C1 segment of cervical spinal cord (tissue), 14 donors: ENCODE measurements at places on chromosomes 5 and 9.

DNA sequence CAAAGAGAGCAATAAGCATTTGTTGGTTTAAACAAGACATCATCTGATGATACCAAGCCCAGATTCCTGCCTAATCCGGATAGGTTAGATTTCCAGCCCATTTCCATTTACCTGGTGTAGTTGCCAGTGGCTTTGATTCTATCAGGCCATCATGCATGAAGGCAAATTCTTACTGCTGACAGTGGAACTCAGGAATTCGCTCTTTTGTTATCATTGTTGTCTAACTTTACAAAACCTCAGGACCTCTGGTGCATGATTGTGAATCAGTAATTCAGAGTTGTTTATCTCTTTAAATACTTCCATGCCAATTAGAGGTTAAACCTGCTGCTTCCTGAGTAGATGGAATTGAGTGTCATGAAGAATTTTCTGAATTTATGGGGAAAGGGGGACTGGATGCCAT, 76.5 kb downstream of the C9orf152 start:
- DNase-seq, result no peak

GRCh38 chr9:34151398-34151797, 24.9 kb upstream of the DCAF12 start:
- no peak for DNase-seq

GRCh38 chr9:137237759-137238726, 3.0 kb upstream of the TUBB4B start:
- DNase-seq, result peak; percentile 56

DNA sequence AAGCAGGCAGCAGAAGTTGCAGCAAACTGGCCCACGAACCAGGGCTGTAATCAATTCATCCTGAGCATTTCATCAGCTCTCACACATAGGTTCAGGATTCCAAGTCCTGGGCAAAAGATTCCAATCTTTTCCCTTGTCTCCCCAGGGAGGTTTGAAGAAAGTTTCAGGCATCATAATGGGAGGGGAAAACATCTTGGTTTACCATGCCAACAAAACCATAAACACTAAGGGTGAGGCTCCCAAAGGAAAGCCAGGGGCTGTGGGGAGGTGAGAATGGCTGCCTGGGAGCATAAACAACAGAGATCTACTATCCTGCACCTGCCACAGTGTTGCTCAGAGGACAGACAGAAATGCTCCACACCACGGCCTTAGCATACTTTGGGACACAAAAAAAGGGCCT, 94.6 kb downstream of the SH3TC2 start:
- DNase-seq, result no peak

GRCh38 chr5:155460501-155460931, 447.0 kb downstream of the KIF4B start:
- DNase-seq, result no peak

DNA sequence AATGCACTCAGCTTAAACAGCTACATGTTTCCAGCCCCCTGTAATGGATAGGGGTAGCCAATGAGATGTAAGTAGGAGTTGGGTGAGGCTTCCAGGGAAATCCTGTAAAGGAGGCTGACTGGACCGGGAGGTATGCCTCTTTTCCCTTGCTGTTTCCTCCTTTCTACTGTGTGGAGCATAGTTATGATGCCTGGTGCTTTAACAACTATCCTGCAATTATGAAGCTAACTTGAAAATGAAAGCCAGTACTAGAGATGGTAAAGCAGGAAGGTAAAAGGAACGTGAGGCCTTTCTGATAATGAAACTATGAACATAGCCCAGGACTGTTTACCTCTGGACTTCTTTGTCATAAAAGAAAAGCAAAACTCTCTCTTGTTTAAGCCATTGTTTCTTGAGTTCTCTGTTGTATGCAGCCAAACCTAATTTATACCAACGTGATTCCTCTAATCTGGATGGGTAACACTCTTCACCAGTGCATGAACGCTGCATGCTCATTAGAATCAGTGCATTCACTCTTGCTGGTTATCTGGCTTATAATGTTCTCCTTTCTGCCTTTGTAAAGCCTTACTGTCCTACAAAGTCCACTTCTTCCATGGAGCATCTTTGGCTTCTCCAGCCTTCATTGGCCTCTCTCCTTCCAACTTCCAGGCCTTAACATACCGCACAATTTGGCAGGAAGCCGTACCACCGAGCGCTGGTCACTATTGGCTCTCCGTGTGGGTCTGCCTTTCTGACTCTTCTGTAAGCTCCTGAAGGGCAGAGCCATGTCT, 8.3 kb upstream of the ARHGEF28 start:
- no peak for DNase-seq

DNA sequence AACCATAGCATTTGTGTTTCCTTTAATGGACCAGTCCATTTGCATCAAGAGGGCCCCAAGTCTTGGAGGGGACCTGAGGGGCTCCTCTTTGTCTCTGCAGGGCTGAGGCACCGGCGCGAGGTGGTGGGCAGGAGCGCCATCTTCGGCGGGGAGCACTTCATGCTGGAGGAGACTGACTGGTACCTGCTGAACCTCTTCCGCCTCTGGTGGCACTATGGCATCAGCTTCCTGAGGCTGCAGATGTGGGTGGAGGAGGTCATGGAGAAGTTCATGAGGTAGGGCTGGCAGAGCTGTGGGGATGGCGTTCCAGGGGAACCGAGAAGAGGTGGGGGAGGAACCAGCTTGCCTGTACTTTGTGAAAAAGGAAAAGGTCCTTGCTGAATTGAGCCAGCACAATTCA, 6.1 kb downstream of the PCYOX1L start:
- no peak for DNase-seq

GRCh38 chr5:17890501-17890900, 256.2 kb downstream of the TAF11L14 start:
- no peak for DNase-seq

GRCh38 chr9:91302831-91303230, 58.9 kb downstream of the AUH start:
- no peak for DNase-seq

GRCh38 chr5:52915176-52915875, 73.8 kb upstream of the ITGA2 start:
- DNase-seq, result no peak

DNA sequence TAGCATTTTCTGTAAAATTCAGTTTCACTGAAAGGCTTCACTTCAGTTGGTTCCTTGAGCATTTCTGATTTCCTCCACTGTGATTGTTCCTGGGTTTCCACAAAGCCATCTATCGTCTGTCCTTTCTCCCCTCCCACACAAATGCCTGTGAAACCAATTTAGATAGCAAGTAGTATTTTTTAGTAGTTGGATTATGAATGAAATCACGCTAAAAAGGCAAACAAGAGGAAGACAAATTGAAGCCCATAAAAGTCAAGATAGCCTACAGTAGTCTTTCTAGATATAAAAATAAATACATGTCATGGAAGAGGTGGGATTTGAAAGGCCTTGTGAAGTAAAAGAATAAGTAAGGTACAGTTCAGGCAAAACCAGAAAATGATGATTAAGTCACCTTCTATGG, 162.8 kb downstream of the ADAMTSL1 start:
- no peak for DNase-seq

DNA sequence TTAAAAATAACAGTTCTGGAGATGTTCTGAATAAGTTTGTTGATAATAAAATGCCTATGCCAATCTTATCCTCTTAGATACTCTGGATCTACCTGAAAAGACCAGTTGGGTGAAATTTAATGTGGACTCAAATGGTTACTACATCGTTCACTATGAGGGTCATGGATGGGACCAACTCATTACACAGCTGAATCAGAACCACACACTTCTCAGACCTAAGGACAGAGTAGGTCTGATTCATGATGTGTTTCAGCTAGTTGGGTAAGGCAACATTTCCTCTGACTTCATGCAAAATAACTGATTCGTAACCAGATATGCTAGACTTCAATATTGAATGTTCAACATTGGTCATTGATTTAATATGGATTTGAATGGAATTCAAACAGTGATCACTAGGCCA, 27.0 kb downstream of the ERAP2 start:
- DNase-seq, result no peak

DNA sequence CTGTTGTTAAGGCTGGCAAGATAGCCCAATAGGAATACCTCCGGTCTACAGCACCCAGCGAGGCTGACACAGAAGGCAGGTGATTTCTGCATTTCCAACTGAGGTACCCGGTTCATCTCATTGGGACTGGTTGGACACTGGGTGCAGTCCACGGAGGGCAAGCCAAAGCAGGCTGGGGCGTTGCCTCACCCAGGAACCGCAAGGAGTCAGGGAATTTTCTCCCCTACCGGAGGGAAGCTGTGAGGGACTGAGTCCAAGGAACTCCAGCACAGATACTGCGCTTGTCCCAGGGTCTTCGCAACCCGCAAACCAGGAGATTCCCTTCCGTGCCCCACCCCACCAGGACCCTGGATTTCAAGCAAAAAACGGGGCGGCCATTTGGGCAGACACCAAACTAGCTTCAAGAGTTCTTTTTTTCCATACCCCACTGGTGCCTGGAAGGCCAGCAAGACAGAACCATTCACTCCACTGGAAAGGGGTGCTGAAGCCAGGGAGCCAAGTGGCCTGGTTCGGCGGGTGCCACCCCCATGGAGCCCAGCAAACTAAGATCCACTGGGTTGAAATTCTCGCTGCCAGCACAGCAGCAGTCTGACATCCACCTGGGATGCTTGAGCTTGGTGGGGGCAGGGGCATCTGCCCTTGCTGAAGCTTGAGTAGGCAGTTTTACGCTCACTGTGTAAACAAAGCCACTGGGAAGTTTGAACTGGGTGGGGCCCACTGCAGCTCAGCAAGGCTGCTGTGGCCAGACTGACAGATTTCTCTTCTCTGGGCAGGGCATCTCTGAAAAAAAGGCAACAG, 647.2 kb downstream of the BNC2 start:
- DNase-seq, result no peak

DNA sequence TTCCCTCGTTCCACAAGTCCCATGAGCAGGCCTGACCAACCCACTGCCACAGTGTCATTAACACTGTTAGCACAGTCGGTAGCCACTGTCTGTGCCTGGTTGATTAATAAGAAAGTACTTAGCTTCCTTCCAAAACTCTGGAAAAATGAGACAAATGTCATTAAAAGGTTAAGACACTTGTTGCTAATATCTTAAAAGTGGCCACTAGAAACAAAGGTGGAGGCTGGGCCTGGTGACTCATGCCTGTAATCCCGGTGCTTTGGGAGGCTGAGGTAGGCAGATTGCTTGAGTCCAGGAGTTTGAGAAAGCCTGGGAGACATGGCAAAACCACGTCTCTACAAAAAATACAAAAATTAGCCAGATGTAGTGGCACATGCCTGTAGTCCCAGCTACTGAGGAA, 194.0 kb downstream of the PDZD2 start:
- DNase-seq, result no peak

- DNase-seq, result no peak
Observed at GRCh38 chr5:112548246-112548881, 129.3 kb upstream of the EPB41L4A start.

DNA sequence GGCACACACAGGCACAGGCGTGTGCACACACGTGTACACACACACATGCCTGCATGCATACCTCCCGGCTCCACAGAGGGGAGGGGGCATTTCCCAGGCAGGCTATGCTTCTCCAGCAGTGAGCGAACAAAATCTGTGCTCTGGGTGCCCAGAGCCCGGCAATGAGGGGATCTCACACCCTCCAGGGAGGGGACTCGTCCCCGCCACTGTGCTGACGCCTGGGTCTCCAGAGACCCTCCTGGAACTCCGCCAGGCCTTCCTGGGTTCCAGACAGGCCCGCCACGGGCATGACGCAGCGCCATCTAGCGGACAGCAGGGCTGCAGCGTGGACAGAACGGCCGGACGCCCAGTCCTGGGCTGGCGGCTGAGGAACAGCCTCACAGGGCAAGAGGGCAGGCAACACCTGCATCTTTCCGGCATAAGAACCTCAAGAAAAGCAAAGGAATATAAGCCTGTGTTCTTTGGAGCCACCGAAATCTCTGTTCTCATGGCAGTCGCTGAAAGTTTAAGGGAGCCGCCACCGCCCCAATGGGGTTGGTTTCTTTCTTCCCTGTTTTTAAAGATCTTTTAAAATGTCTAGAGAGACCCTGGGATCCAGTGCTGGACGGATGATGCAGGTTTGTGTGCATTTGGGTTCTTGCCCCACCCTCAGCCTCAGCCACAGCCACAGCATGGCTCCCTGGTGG, 135.6 kb upstream of the PPP1R26 start:
- no peak for DNase-seq

- DNase-seq, result no peak
Observed at GRCh38 chr5:80346055-80346454, 26.3 kb downstream of the SPZ1 start.

- no peak for DNase-seq
Observed at GRCh38 chr9:5596173-5596572, 32.7 kb upstream of the RIC1 start.

DNA sequence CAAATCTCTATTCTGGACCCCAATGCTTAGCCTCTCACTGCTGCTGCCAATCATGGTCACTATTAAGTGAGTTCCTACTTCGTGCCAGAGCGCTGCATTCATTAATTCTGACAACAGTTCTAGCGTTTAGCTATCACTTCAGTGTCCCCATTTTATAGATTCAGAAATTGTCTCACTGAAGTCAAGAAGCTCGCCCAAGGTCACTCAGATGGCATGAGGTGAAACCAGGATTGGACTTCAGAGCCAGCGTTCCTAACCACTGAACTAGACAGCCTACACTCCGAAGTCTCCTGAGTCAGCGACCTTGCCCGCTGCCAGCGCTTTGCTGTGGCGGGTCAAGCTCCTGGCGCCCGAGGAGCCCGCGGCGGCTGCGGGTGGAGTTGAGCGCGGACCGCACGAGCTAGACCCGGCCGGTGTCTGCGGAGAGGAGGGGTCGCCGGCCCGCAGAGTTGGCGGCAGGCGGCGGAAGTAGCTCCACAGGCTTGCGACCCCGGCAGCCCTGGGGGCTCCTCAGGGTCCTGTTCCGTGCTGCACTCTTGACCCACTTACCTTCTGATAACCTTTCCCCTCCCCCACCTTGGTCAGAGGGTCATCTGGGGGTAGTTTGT, 2.1 kb upstream of the GABRB2 start:
- no peak for DNase-seq

DNA sequence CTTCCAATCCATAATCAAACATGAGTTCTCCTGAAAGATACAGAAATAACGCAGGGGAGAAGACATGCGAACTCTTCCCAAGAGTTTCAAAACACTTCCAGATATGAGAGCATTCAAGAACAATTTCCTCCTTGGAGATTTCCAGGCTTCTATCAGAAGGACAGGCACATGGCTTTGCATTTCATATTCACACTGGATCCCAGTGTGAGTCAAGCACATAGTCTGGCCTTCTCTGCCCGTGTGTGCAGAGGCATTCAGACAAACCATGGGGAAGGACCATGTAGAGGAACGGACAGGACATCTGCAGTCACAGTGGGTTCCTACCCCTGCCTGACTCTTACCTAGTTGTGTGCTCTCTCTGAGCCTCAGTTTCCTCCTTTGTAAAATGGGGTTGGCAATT, 384.5 kb downstream of the NTRK2 start:
- no peak for DNase-seq

GRCh38 chr5:135446206-135446605, 942 bp downstream of the DCANP1 start:
- DNase-seq, result no peak

GRCh38 chr5:82635561-82636288, 357.6 kb upstream of the RPS23 start:
- no peak for DNase-seq

GRCh38 chr5:71943874-71944273, 163.4 kb upstream of the MAP1B start:
- no peak for DNase-seq

GRCh38 chr5:14400085-14400484, 181.5 kb upstream of the OTULINL start:
- DNase-seq, result no peak
